Ascending aorta (tissue), 2 donors: ENCODE measurements at places on chromosomes 7 and 10. TPM values are rescaled to one million over a fixed set of nuclear protein-coding genes. Genes with fewer than 3 reads are reported as not detected.
A peak's percentile ranks its signal among the peaks of the same experiment; 100 is the strongest.

Gene TNS3
- 89.8 TPM for total RNA-seq

Gene MYL10
- not detected for total RNA-seq

Gene CACNB2
- total RNA-seq = 0.96 TPM

Gene NME8
- total RNA-seq = 0.96 TPM

Gene NUTM2E
- not detected for total RNA-seq

Gene GPR26
- not detected for total RNA-seq

Gene GJD4
- not detected for total RNA-seq

DNA sequence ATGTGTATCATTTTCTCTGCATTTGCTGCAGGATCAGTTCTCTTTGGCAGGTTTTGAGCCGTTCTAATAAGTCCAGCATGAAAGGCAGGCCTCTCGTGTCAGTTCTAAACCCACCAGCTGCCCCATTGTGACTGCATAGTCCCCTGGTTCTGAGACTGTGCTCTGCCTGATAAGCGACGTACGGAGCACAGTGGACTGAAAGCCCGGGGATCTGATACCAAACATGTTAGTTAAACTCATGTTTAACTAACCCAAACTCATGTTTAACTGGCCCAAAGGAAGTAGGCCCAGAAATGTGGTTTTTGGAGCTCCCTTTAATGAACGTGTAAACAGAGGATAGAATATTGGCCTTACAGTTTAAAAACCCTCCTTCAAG lies 98.0 kb upstream of the PDCD4 start:
- no peaks in the 10 kb centered on the region for H3K27me3 ChIP-seq
- no peaks in the 10 kb centered on the region for H3K4me1 ChIP-seq
- H3K36me3 ChIP-seq = no peaks in the 10 kb centered on the region
- H3K27ac ChIP-seq = no peak overlapping the region

DNA sequence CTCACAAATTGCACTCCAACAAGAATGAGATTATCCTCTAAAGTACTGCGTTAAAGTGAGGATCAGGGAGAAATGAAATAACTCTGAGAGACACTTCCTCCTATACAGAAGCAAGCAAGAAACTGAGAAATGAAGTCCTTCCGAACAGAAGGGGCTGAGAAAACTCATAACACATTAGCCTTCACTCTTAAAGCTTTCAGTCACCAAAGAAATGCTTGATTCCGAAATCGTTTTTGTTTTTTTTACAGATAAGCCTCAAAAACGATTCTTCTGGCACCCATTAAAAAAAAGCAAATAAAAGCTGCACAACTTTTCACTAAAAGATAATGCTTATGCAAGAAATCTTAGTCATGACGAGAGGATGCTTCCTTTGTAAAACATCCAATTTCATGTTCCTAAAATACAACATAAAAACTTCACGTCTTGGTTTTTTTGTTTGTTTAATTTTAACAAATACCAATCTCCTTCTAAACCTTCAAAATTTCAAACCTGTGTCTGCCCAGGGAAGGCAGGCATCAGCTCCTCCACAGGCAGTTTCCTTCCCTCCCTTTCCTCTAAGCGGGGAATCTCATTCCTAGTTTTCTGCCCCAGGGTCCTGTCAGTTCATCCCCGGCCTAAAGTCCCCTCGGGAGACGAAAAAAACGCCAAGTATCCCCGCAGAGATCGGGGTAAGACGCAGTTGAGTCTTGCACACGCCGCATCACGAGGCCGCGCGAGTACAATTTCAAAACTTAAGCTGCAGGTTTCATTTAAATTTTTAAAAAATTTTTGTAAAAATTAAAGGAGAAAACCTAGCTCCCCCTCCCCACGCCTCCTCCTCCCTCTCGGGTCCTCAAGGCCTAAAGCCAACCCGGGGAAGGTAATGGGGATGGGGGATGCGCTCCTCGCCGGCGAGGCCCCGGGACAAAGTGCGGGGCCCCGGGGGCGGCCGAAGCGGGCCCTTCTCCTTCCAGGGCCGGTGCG lies 1.1 kb downstream of the BAZ1B start:
- H3K4me3 ChIP-seq = peak overlapping the region; percentile 77
- DNase-seq = no peak
- no peaks in the 10 kb centered on the region for H3K27me3 ChIP-seq
- H3K36me3 ChIP-seq = peaks cover 2% of the 10 kb centered on the region
- H3K4me1 ChIP-seq = peaks cover 5% of the 10 kb centered on the region

DNA sequence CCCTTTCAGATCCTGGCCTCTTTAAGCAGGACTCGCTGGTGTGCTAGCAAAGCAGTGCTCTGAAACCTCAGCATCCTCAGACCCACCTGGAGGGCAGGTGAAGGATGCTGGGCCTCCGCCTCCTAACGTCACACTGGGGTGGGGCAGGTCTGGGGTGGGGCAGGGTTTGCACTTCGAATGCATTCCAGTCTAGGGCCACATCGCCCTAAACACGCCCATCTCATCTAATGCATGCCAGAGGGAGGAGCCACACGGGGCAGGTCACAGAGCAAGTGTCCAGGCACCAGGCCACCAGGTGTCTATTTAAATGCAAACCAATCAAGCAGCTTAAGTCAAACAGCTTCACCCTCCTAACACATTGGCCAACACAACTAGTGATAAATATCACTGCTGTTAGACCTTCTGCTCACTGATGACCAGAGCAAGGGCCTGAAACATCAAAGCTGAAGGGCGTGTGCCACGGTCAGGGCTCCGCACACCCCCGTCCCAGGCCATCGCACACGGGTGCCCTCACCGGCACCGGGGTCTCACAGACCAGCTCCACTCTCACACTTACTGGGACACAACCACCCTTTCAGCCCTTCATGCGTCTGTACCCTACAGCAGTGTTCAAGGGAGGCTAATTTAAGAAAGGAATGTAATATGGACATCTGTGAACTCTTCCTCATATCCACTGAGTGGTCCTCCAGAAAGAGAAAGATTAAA lies 47.1 kb downstream of the DIP2C start:
- H3K4me1 ChIP-seq = no peaks in the 10 kb centered on the region
- H3K36me3 ChIP-seq = no peaks in the 10 kb centered on the region
- no peaks in the 10 kb centered on the region for H3K27me3 ChIP-seq
- H3K27ac ChIP-seq = no peak overlapping the region

DNA sequence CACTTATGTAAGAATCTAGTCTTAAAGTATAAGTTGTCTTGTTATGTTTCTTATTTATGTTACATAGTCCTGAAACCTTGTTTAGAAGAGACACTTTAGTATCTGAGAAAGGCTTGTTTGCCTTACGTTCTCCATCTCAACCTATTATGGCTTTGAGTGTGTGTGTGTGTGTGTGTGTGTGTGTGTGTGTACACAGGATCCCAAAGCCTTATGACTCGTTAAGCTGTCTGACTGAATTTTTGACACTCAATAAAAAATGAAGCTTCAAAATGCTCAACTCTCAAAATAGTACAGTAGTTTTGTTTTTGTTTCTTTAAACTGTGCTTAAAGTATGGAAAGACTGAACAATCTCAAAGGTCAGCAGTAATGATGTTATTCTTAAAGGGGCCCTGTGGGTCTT lies 18.0 kb downstream of the CALU start:
- no peak for DNase-seq
- H3K4me1 ChIP-seq = peaks cover 6% of the 10 kb centered on the region
- H3K4me3 ChIP-seq = no peak overlapping the region
- no peaks in the 10 kb centered on the region for H3K27me3 ChIP-seq

DNA sequence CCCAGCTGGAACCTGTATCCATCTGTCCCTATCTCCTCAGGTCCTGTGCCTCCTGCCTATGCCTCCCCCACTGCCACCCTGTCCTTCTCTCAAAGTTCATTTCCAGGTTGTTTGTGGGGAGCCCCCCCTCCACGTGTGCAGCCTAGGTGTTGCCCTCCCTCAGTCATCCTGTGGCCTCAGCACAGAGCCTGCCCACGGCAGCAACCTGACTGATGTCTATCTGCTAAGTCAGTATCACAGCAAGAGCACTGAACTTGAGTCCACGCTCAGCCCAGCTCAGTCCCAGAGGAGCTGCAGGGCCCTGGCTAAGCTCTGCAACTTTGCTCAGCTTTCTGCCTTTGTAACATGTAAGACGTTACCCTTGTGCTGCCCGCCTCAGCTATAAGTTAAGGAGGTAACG lies 28.7 kb downstream of the FAM53B start:
- no peaks in the 10 kb centered on the region for H3K4me1 ChIP-seq
- no peaks in the 10 kb centered on the region for H3K36me3 ChIP-seq
- no peaks in the 10 kb centered on the region for H3K27me3 ChIP-seq

DNA sequence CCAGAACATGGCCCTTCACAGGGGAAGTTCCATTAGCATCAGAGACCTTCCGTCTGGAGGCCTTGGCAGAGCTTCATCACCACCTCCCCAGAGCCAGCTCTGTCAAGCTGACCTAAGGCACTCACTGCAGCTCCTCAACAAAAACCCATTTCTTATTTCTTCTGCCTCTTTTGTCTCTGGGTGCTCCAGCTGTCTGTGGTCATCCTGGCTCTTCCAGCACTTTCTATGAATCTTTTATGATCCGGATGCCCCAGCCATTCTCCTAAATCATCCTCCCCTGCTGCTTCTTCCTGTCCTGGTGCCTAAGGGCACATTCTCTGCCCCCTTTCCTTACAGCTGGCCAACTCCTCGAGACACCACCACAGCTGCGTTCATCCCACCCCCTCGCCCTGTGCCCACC lies 171.7 kb upstream of the INSYN2A start:
- no peak for DNase-seq
- peaks cover 33% of the 10 kb centered on the region for H3K36me3 ChIP-seq
- no peak overlapping the region for H3K27ac ChIP-seq
- H3K4me1 ChIP-seq = no peaks in the 10 kb centered on the region
- H3K27me3 ChIP-seq = no peaks in the 10 kb centered on the region

- H3K4me1 ChIP-seq = no peaks in the 10 kb centered on the region
- no peak for DNase-seq
- H3K27me3 ChIP-seq = no peaks in the 10 kb centered on the region
- H3K4me3 ChIP-seq = no peak overlapping the region
- H3K27ac ChIP-seq = no peak overlapping the region
Measured at GRCh38 chr10:58740620-58741369, 228.1 kb downstream of the BICC1 start.

DNA sequence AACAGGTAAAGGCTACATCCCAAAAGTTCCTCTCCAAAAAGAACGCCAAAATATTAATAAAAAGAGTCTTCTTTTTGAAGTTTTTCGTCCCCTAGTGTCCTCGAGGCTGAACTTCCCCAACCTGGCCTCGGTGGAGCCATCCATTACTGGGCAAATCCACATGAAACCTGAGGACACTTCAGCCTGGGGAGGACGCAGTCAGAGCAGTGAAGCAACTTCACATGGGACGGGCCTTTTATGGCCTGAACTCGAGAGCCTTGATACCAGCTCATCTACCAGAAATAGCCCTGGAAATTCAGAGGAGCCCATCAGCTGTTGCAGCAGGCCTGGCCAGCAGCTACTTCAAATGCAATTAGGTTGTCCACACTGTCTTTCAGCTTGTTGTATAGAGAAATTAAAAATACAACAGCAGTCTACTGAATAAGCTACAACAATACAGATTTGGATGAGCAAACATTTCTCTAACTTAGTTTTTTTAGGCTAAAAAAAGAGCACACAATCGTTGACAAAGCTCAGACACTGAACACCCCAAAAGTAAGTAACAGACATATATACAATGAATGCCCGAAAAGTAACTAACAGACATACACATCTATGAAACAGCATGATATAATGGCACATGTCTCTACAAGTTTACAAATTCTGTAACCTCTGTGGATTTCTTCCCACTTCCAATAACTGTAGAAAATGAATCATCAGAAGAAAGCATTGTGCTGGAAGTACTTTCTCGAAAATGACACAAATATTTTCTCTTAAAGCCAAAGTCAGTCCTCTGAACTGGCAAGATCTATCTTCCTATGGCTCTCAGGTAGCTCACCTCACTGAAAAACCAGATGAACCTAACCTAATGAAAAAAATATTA lies at the start of gene SVIL:
Gene SVIL, minus strand, starts transcription at position 208 of the 862 bp plus-strand sequence. CDS start 79,913 bp downstream, outside the sequence.
- peak; percentile 61 for DNase-seq
- H3K4me1 ChIP-seq = peaks cover 41% of the 10 kb centered on the region
- no peaks in the 10 kb centered on the region for H3K27me3 ChIP-seq
- peak within 1 kb of the TSS; percentile 91 for H3K27ac ChIP-seq

DNA sequence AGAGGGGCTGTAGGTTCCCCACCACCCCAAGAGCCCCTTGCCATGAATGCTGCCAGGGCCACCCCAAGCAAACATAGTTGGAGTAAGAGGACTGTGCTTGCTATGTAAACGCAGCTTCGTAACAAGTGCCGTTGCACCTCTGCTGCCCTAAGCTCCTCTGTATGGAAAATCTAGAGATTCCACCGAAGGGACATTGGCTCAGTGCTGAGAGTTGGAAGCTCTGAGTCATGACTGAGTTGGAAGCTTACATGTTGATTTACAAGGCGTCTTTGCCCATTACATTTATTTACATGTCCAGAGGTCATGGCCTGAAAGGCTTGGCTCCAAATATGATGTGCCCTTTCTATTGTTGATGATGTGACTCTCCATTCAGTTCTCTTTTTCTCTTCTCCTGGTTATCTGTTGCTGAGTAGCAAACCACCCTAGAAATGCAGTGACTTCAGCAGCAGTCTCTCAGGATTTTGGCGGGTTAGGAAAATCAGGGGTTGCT lies 233.1 kb upstream of the TCF7L2 start:
- peaks cover 3% of the 10 kb centered on the region for H3K4me1 ChIP-seq
- no peak overlapping the region for H3K27ac ChIP-seq
- no peak overlapping the region for H3K4me3 ChIP-seq
- no peak for DNase-seq

DNA sequence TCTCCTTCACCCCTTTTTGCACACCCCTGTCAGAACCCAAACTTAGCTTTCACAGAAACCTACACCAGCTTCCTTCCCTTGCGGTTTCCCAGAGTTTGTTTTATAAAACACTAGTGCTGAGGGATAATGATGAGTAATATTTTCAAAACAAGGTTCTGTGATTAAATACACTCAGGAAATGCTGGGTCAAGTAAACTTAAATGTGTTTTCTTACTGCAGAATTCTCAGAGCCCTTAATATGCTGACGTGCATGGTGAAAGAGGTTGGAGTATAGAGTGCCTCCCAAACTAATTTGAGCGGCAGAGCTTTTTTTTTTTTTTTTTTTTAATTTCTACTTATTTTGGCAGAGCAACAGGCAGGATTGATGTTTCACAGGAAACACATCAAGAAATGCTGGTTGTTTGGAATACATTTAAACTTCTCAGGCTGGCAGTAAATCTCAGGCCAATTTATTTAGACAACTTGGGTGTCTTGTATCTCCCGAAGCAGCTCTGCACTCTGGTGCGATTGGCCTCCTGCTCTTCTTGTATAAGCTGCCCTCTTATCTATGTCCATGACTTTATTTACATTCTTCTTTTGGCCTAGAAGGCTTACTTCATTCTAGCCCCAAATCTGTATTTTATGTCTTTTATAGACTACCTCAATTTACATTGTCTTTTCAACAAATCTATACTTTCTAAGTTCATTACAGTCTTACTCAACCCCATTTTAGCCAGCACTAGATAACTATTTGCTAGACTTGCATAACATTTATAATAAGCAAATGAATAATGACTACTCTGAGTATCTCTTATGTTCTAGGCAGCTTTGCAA lies 165.4 kb downstream of the BMPER start:
- H3K4me1 ChIP-seq = no peaks in the 10 kb centered on the region
- DNase-seq = no peak
- H3K4me3 ChIP-seq = no peak overlapping the region
- H3K36me3 ChIP-seq = no peaks in the 10 kb centered on the region
- H3K27me3 ChIP-seq = no peaks in the 10 kb centered on the region

GRCh38 chr10:58932126-58932525 lies 244.3 kb upstream of the PHYHIPL start:
- no peak overlapping the region for H3K27ac ChIP-seq
- no peak for DNase-seq
- H3K4me1 ChIP-seq = no peaks in the 10 kb centered on the region

- H3K27me3 ChIP-seq = no peaks in the 10 kb centered on the region
- H3K4me3 ChIP-seq = no peak overlapping the region
- no peak overlapping the region for H3K27ac ChIP-seq
- DNase-seq = no peak
- H3K4me1 ChIP-seq = no peaks in the 10 kb centered on the region
- H3K36me3 ChIP-seq = no peaks in the 10 kb centered on the region
Measured at GRCh38 chr7:78420001-78420400, 621.4 kb downstream of the PHTF2 start.
